ENCODE measurements at places on chromosomes 7 and 10.

GRCh38 chr7:27142580-27143022, 880 bp downstream of the HOXA5 start:
- DNase-seq, result no peak

- DNase-seq, result no peak
These were observed 78.7 kb upstream of the PPP2R2D start for GRCh38 chr10:131822013-131822691.

GRCh38 chr7:70952311-70952710, 179.6 kb upstream of the GALNT17 start:
- no peak for DNase-seq

DNA sequence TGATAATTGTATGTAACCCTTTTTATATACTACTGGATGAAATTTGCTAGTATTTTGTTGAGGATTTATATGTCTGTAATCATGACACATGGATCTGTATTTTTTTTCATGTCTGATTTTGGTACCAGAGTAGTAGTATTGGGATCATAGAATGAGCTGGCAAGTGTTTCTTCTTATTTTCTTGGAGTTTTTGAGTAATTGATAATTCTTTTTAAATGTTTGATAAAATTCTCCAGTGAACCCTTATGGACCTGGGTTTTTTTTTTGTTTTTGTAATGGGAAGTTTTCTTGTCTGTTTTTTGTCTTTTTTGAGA, 28.4 kb downstream of the ZNF33A start:
- no peak for DNase-seq

DNA sequence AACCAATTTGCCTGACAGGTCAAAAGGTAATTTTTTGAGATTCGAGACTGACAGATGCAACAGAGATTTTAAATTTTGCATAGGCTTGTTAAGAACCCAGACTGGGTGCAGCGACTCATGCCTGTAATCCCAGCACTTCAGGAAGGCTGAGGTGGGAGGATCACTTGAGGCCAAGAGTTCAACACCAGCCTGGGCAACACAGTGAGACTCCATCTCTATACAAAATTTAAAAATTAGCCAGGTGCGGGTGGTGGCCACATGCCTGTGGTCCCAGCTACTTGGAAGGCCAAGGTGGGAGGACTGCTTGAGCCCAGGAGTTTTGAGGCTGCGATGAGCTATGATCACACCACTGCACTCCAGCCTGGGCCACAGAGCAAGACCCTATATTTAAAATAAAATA, 34.6 kb downstream of the AMZ1 start:
- DNase-seq, result no peak

GRCh38 chr10:109845308-109845707, 78.0 kb downstream of the XPNPEP1 start:
- DNase-seq, result no peak

DNA sequence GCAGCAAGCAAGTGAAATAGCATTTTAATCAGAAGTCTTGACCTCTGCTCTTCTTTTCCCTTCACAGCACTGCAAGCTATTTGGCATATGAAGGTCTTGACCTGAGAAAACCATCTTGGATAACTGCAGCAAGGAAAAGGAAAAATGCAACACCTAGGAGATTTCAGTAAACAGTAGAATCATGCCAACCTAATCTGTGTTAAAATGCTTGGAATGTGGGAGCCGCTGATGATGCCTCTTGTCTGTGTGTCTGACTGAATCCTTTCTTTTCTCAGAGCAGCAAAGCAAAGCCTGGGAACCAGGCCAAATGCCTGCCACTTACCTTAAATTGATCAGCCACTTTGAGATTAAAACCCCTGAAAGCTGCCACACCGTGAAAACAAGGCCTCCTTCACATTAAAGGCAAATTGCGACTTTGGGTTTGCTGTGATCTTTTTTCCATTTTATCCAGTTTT, 80.4 kb upstream of the CDK6 start:
- no peak for DNase-seq

DNA sequence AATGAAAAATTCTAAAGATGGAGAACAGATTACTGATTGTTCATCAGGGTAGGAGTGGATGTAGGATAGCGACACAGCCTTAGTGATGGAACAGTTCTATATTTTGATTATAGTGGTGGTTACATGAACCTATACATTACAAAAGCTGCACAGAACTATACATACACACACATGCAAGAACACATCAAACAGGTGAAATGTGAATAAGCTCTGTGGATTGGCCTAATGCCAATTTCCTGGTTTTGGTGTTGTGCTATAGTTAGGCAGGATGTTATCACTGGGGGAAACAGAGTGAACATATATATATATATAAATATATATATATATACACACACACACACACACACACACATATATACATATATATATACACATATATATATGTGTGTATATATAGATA, 76.4 kb upstream of the PIK3CG start:
- DNase-seq, result no peak

DNA sequence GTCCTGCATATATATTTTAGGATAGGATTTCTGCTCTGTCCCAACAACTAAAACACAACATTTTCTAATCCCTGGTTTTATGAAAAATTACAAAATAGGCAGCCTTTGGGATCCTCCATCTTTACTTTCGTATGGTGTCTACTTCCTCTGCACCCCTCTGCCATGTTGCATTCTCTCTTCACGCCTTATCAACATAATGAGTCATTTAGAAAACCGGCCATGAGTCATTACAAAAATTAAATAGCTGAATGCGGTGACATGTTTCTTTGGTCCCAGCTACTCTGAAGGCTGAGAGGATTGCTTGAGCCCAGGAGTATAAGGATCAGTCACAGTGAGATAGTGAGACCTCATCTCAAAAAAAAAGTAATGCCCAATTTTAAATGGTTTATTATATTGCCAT, 148.1 kb upstream of the CELF2 start:
- DNase-seq, result no peak

- DNase-seq, result no peak
These were observed 21.9 kb downstream of the TNKS2 start for GRCh38 chr10:91820144-91820543.

DNA sequence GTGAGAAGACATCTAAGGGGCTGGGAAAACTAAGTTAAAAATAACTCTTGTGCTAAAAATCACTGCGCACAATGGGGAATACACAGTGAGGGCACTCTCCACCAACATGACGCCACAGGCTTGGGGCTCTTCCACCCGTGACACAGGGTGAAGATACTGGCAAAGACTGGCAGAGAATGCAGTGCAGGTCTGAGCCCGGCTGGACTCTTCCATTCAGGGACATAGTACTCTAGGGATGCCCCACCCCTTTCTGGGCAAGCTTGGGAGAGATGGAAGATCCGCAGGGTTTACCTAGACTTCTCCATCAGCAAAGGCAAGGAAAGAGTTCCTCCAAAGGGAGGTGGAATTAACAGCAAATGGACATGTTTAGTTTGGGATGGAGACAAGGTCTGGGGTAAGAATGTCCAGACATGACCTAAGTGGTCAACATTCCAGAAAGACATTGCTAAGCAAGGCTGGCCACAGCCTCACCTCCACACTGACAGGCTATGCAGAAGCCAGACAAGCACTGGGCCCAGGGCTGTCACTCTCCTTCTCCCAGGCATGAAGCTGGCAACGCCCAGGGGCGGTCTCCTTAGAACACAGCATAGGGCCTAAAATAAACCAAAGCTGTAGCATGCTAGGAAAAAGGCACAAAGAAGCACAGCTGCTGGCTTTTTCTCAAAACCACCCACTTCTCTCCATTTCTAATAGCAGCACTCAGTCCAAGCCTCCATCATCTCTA, 28.1 kb downstream of the XPNPEP1 start:
- DNase-seq, result no peak

DNA sequence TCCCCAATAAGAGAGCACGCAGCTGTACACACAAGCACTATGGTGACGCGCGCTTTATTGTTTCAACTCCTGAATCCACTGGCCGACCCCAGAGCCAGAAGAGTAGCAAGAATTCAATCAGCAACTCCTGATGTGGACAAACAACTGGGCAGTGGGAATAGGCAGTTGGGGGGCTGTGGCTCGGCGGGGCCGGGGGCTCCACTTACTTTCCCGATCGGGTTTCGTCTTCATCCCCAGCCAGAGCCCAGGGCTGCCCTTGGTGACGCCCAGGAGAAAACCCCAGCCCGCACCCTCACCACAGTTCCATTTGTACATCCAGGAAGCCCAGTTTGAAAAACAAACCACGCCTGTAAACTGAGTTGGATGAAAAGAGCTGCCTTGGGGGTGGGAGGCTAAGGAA, 38.7 kb downstream of the DAGLB start:
- DNase-seq, result no peak

DNA sequence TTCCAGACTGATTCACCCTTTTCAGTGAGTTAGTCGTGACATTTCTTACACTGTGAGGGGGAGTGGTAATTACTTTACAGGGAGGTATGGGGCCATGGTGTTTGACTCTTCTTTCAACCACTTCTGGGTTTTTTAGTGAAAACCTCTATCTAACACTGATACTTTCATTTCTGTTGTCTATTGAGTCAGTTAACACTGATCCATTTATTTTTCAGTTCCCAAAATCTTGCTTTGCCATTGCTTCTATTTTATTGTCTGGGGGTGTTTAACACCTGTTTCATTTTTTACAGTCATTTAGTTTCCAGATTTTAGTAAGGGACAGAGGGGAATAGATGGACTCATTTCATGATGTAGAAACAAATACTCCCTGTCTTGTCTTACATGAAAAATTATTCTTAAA, 61.5 kb downstream of the HELLS start:
- DNase-seq, result no peak

GRCh38 chr10:93445978-93446720, 36.0 kb downstream of the MYOF start:
- DNase-seq, result no peak
